ENCODE measurements at places on chromosomes 4 and X. TPM values are rescaled to one million over a fixed set of nuclear protein-coding genes. Genes with fewer than 3 reads are reported as not detected.

MAGEA9B gene
- total RNA-seq, result not detected

FANCB gene
- total RNA-seq, result 4.3 TPM

PABPC1L2B gene
- not detected for total RNA-seq

PRDM8 gene
- total RNA-seq, result 1.2 TPM

FAM47E gene
- total RNA-seq, result not detected

DNA sequence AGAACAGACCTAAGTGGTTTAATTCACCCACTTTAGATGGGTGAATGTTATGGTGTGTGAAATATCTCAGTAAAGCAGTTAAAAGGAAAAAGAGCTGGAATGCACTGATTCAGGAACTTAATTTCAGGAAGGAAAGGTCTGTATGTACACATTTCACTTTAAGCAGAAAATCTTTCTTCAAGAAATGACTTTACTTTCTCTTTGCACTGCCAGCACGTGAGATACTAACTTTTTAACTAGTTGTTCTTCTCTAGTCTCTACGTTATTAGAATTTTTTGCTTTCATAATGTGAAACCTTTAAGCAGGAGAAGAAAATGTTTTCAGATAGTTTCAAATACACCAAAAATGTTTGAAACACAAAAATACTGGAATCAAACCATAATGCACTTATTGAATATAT, 18.8 kb downstream of the C4orf46 start:
- DNase-seq, result no peak

DNA sequence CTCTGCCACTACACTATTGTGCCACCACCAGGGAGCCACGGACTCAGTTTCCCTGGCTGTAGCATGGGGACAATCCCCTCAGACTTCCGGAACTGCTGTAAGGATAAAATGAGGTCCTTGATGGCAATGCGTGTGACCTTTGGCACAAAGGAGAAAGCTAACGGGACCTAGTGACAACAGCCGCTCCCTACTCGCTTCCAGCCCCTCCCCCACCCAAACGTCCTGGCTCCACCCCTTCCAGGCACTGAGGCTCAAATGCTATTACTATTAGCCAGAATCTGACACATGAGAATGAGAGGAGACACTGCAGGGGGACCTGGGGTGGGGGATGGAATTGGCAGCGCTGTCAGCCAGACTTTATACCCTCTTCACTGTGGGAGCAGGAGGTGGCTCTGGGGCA, 5.4 kb upstream of the DUSP9 start:
- no peak for DNase-seq

DNA sequence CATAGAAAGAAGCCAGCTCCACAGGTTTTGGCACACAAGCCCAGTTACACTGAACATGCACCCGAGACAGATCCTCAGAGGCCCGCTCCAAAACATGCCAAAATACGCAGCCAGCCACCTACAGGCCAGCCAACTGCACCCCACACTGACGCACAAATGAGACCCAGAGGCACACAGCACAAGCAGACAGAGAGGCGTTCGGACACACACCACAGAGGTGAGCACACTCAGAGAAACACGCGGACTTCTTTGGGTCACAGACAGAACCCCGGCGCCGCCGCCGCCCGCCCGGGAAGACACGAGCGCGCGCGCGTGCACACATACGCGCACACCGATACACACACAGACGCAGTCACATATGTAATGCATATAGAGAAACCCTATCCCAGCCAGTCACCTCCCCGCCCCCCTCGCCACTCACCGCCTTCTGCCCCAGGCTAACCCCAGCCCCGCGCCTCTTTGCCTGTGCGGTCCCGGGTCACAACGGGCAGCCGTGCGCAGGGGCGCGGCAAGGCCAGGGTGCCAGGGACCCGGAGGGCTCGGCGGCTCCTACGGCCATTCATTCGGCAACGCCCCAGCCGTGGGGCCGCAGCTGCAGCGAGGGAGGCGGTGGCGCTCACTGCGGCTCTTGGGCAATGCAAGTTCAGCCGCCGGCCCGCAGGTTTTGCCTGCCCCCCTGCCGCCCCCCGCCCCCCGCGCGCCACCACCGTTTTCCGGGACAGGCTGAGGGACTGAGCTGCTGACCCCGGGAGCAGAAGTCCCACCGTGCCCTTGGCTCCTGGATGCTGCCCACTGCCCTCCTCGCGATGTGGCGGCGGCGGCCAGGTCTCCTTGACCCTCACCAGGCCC, 553 bp downstream of the SEPTIN6 start:
- peak; percentile 12 for DNase-seq

GRCh38 chrX:8749697-8750096, 17.8 kb upstream of the ANOS1 start:
- peak; percentile 12 for DNase-seq

- no peak for DNase-seq
These were observed 90.4 kb downstream of the PHOX2B start for GRCh38 chr4:41658163-41658562.

DNA sequence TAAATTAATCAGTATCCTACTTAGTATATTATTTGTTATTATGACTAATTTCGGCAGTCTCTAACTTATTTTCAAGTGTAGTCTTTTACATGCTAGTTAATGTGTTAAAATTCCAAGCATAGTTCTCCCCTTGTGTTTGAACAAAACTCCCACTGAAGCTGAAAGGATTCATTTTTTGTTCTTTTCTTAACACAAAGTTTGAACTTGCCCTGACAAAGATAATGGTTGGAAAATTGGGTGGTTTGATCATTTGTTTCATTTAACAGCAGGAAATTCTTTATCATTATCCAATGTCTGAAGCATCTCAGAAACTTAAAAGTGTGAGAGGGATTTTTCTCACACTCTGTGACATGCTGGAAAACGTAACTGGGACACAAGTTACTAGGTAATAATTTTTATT, 36.0 kb downstream of the INTU start:
- no peak for DNase-seq

DNA sequence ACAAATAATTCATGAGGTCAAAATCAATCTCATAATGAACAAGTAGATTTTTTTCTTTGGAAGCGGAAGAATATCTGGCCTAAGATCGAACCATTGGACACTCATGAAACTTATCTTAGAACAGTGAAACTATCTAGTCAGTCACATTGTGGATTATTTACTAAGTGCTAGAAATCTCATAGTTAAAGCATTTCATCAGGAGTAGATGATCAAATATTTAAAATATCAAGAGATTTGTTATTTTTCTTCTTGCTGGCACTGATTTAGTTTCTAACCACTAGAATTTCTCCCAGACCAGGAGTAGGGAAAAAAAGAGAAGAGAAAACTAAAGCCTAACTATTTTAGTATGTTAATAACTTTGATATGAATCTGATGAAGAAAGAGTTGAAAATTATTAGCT, 105.5 kb downstream of the SHROOM3 start:
- DNase-seq, result no peak

DNA sequence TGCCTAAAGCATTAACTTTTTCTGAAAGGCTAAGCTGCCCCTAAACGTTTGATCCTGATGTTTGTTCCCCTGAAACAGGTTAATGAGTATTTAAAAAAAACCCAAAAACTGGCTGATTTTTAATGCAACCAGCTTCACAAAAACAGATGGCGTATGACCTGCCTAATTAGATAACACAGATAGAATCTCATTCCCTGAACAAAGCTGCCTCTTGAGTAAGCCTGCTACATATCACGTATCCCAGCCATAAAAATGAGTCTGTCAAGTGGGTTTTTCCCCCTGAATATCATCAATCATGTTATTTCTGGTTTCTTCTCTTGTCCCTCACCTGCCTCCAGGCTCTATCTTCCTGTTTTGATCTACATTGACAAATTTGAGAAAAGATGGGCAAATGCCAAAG, 154.2 kb upstream of the FAM9B start:
- DNase-seq, result no peak

DNA sequence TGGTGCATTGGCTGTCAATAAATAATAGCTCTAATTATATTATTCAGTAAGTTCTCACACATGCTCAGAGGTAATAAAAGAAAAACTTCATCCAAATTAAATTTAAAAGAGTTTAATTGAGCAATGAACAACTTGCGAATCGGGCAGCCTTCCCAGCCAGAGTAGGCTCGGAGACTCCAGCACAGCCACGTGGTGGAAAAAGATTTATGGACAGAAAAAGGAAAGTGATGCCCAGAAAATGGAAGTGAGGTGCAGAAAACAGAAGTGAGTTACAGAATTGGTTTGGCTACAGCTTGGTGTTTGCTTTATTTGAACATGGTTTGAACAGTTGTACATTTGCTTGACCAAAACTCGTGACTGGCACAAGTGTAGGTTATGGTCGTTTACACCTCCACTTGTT, 13.6 kb upstream of the BOD1L1 start:
- no peak for DNase-seq

GRCh38 chr4:80876810-80877209, 153.7 kb upstream of the BMP3 start:
- no peak for DNase-seq

GRCh38 chr4:76801621-76802235, 96.2 kb downstream of the SOWAHB start:
- no peak for DNase-seq

DNA sequence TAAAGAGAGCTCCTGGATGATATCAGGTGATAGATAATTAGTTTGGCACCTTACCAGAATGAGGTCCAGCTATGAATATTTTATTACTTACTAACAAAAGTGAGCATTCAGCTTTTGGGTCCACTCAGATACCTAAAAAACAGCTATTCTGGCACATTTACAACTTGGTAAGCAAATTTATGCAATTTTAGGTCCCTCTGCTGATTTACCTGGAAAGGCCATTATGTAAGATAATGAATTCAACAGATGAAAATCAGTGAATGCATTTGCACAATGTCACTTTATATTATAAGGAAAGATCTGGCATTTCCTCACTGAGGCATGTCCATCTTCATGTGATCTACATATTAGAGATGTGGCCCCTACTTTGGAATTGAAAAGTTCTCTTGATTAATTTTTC, 517.0 kb downstream of the SPRY1 start:
- no peak for DNase-seq

DNA sequence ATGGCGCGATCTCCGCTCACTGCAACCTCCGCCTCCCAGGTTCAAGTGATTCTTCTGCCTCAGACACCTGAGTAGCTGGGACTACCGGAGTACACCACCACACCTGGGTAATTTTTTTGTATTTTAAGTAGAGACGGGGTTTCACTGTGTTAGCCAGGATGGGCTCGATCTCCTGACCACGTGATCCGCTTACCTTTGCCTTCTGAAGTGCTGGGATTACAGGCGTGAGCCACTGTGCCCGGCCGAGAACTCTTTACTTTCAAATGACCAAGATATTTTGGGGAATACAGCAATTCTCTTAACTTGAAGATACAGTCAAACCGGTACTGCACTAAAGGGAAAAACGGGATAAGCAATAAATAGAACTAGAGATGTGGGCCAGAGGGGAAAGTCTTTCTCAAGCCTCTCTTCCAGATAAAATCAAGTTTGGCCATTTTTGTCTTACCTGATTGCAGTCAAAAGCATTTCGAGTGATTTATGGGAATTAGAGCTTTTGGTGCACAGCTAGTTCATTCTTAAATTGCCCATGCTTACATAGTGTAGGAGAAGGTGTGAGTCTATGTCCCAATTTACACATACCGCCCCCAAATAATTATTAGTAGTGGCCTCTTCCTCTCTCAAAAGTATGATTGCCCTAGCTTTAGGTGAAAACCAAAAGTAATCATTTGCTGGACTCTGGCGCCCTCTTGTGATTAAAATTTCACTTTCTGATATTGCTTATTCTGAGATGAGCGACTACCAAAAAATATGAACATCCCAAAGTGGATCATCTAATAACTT, 53.2 kb upstream of the ABCG2 start:
- peak; percentile 56 for DNase-seq

DNA sequence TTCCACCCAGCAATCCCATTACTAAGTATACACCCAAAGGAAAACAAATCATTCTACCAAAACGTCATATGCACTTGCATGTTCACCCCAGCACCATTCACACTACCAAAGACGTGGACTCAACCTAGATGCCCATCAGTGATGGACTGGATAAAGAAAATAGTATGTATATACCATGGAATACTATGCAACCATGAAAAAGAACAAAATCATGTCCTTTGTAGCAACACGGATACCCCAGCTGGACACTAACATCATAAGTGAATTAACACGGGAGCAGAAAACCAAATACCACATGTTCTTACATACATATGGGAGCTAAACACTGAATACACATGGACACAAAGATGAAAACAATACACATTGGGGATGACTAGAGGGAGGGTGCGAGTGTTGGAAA, 309.1 kb upstream of the KLF3 start:
- DNase-seq, result no peak

DNA sequence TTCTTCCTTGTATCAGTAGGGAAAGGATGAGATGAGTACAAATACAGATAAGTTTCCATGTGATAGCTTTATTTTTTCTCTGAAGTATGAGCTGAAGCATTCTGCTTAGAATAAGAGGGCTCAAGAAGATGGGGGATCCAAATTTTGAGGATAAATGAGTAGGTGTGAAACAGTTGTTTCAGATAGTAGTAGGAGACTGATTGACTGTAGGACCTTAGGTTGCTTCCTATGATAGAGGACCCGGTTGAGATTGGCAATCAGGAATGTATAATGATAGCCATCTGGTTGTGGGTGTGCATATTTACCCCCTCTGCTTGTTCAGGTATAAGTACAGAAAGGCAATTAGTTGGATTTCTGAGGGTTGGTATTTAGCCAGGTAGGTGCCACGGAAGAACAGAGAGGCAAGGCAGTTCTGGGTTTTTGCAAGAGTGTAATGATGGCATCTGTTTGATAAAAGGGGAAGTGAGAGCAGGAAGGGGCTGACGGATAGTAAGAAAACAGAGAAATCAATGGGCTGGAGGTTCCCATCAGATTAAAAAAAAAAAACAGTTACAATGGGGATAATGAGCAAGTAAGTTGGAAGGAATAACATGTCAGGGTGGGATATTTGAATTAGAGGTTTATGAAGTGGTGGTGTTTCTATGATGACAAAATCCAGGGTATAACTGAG, 13.7 kb downstream of the OCRL start:
- DNase-seq, result no peak

DNA sequence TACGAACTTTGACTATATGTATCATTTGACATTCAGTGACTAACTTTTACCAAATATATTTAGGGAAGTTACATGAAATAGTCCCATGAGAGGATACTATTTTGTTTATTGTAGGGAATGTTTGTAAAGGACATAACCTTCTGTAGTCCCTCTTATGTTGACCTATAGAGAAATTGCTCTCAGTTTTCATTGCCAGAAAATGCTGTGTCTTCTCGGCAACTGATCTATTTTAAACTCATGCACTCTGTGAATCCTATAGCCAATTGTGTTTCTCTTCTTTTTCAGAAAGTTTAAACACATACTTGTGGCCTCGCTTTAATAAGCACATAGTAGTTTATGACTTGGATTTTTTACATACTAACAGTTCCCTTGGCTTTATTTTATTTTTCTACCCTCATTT, 38.2 kb downstream of the DMP1 start:
- DNase-seq, result no peak

Measured in Caki2 (cell line).